ENCODE measurements at places on chromosomes 13 and 19.

DNA sequence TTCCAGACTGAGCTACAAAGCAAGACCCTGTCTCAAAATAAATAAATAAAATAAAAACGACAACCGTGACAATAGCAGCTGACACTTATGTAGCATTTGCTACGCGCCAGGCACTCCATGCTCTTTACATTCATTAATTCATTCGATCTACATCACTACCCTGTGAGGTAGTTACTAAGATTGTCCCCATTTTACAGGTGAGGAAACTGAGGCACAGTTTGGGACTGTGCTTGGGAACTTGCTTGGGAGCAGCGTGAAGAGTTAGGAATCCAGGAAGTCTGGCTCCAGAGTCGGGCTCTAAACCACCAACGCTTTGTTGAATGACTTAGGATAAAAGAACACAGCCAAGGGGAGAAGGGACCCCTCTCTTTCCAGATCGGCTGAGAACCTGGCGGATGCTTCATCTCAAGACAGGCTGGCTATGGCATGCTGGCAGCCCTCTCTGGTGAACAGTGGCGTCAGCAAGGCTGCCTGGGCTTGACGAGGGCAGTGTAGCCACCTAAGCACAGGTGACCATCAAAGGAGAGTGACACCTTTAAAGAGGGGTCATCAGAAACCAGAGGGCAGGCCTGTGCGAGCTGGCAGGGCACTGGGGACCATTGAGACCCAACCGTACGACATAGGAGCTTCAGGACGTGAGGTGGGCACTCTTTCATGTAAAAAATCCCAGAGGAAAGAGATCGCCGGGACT lies 591 bp downstream of the DOHH start:
- no peak for DNase-seq

GRCh38 chr13:54029226-54029625 lies 1000.6 kb downstream of the OLFM4 start:
- DNase-seq: no peak

- no peak for DNase-seq
Measured at GRCh38 chr13:52922961-52923360, 74.5 kb upstream of the PCDH8 start.

- DNase-seq: no peak
Measured at GRCh38 chr13:36789730-36790129, 29.3 kb upstream of the RFXAP start.
